Vagina (tissue), 2 donors: ENCODE measurements at places on chromosomes 4 and X.

- no peak for DNase-seq
Observed at GRCh38 chr4:123418351-123418931, 21.8 kb downstream of the SPRY1 start.

GRCh38 chr4:117560329-117560728 lies 474.0 kb upstream of the NDST3 start:
- no peak for DNase-seq

- no peak for DNase-seq
Observed at GRCh38 chrX:39816871-39817731, 280.7 kb downstream of the BCOR start.

DNA sequence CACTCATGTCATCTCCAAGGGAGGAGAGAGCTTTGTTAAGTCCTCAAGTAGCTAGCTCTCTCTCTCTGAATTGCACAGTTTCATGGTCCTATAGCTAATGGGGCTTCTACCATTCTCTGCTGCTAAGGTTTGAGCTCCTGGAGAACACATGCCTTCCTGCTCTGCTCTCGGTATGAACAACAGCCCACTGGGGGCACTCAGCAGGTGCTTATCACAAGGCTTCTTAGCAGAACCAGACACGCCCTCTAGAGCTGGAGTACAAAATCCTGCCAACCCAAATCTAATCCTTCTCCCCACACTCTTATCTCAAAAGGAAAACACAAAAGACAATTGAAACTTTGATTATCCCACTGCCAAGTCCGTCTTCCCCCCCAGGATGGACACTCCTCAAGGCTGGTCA lies 176.5 kb downstream of the HS3ST1 start:
- no peak for DNase-seq

GRCh38 chr4:109708990-109709389 lies 5.7 kb upstream of the CASP6 start:
- no peak for DNase-seq

DNA sequence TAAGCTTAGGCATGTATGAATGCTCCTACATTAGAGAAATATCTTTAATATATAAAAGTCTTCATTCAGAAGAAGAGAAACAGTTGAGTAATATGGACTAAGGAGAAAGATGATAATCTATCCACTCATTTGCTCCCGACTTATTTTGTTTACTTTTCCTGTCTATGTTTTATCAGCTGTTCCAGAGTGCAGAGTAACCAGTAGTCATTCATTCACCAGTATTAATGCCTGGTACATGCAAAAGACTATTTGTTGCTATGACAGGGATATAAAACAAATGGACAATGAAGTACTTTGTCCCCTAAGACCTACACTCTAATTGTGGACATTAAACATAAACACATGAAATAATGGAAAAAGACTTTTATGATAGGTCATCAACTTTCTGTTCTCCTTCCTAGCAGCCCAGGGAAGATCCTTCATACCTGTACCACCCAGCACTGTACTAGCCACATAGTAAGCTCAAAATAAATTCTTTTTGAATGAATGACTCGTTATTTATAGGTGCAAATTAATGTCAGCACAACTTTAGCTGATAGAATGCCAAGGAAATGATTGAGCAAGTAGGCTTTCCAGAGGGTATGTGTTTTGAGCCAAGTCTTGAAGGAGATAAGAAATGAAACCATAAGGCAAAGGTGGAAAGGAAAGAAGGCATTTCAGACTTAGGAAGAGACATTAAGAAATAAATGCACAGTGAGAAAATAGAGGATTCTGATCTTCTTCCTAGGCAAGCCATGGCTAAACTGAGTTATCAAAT lies 45.0 kb upstream of the IL13RA1 start:
- no peak for DNase-seq

DNA sequence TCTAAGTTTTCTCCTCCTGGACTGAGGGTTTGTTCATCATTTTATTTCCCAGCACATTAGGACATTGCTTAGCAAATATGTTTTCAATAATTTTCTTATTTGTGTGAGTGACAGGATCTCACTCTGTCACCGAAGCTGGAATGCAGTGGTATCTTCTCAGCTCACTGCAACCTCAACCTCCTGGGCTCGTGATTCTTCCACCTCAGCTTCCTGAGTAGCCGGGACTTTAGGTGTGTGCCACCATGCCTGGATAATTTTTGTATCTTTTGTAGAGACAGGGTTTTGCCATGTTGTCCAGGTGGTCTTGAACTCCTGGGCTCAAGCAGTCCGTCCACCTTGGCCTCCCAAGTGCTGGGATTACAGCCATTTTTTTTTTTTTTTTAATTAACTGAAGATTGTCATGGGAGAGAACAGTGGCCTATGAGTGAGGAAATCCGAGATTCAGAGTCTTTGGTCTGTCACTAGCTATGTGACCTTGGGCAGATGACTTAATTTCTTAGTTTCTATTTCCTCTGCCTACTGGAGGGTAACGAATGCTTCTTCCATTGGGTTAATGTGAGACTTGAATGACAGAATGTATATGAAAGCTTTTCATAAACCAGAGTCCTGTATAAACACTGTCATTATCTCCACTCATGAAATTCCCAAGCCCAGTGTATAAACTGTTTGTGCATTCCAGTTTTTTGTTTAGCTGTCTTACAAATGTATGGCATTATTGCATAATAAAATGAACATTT lies 23.9 kb downstream of the MOB1B start:
- no peak for DNase-seq

GRCh38 chr4:172850838-172851237 lies 317.8 kb upstream of the GALNT7 start:
- DNase-seq = no peak

DNA sequence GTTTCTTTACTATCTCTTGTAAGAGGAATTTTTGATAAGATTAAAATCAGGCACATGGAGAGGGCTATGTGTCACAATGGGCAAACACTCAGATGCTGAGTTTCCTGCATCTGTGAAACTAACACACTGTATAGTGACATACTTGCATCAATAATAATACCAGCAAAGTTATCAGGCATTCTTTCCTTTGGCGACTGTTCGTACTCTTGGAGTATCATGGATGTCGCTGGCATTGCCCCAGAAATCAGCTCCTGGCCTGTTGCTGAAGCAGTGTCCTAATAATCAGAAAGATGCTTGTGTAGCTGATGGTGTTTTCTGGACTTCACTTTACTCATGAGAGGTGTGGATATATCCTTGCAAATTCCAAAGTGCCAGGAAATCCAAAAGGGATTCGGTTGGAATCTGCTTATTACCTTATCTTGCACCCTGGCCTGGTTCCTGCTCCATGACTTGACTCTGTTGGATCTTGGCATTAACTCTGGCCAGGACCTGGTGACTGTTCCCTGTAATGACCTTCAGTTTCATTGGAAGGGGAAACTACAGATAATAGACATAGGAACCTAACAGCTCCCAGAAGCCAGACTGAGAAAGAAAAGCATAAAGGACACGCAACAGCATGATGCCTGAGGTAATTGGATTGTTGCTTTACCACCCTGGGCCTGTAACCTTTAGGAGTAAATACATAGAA lies 762.5 kb upstream of the GRIA3 start:
- DNase-seq = no peak

- no peak for DNase-seq
Observed at GRCh38 chrX:54838583-54838982, 31.0 kb downstream of the MAGED2 start.

DNA sequence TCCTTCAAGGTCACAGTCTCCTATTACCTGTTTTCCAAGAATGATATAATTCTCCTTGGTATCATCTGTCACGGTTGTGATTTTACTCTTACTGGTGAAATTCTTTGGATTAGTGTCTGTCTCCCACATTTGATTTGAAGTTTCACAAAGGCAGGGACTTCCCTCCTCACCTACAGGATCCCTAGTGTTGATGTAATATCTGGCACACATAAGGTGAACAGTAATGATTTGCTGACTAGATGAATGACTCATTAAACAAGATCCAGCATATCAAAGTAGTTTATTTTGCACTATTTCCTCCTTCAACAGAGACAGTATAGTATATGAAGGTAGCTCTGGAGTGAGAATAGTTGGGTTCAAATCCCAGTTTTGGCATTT lies 135.3 kb upstream of the IL1RAPL2 start:
- no peak for DNase-seq

DNA sequence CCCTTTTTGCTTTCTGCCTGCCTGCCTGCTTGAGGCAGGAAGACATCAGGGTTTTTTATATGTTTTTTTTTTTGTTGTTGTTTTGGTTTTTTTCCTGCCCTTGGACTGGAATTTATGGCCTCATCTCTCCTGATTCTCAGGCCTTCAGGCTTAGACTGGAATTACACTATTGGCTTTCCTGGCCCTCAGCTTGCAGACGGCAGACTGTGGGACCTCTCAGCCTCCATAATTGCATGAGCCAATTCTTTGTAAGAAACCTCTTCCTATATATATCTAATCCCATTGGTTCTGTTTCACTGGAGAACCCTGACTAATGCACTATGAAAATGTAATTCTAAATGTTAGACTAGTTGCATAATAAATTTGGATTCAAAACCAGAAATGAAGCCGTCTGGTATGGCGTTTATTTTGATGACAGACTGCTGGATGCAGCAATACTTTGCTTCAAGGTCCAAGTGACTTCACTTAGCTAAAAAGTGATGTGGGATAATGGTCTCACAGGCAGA lies 59.0 kb downstream of the SEL1L3 start:
- no peak for DNase-seq

DNA sequence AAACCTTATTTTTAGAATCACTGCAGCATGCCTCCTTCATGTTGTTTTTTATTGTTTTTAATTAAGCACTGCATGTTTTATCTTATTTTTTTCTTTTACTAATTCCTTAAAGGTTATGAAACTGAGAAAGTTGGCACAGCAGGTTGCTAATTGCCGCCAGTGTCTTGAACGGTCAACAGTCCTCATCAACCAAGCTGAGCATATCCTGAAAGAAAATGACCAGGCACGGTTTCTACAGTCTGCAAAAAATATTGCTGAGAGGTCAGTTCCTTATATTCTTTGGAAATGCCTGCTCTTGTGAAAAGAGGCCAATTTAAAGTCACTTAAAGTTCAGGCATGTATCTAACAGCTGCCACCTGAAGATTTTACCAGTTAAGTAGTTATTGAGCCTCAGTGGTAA lies 76.8 kb downstream of the TEX13B start:
- no peak for DNase-seq

DNA sequence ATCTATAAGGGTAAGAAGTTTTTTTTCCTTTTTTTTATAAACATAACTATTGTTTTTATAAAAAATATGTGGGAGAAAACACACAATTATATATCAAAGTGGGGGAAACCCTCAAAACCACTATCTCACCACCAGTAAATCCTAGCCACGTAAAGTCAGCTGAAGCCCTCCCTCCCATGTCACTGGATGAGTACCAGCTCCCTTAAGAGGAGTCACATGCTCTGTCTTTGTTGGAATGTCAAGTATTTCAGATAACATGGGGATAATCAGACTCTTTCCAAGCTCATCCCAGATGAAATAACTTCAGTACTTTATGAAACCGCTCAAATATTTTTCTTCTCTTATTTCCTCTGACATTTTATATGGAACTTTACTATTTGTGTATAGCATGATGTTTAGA lies 2.4 kb downstream of the MYOZ2 start:
- DNase-seq = no peak

- DNase-seq = no peak
Observed at GRCh38 chr4:168521721-168522120, 24.9 kb downstream of the PALLD start.

GRCh38 chr4:187464573-187464972 lies 531.0 kb upstream of the ZFP42 start:
- DNase-seq = no peak

- no peak for DNase-seq
Observed at GRCh38 chr4:140068271-140068670, 85.7 kb downstream of the MAML3 start.

GRCh38 chr4:103499094-103499493 lies 220.7 kb downstream of the TACR3 start:
- DNase-seq = no peak

GRCh38 chr4:119233750-119234149 lies 21.2 kb downstream of the USP53 start:
- no peak for DNase-seq

DNA sequence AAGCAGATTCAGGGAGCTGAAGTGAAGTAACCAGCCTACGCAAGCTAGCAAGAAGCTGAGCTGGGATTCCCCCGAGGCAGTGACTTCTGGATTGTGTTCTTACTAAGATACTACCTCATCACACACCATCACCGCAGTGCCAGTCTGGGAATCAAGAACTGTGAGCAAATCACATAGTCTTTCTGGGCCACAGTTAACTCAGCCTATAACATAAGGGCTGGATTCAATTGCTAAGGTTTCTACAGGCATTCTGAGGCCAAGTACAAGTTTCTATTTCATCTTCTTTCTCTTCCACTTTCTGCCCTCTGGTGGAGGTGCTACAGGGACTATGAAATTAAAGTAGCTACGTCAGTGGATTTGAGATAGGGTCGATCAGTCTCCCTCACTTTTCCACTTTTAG lies 1.4 kb upstream of the CORIN start:
- DNase-seq = no peak

GRCh38 chrX:92209936-92210335 lies 430.8 kb downstream of the PCDH11X start:
- no peak for DNase-seq

- no peak for DNase-seq
Observed at GRCh38 chrX:20454117-20454516, 187.4 kb upstream of the RPS6KA3 start.

- DNase-seq = no peak
Observed at GRCh38 chr4:60128888-60129287, 1071.2 kb upstream of the ADGRL3 start.

- DNase-seq = no peak
Observed at GRCh38 chrX:373641-374471, 12.9 kb downstream of the PPP2R3B start.

DNA sequence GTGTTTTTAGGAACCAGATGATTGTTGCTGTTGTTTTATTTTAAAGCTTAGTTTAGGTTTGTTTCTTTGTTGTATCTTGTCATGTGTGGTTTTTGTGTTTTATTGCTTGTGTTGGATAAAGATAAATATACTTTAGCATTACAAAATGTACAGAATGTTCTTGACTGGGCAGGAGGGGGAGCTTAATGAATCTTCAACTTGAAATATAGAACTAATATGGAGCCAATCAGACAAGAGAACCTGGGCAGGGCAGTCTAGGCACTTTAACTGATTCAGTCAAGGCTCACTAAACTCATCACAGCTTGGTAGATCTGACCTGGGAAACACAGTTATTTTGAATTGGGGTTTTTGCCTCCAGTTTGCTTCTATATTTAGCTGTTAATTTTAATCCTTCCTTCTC lies 304.2 kb downstream of the ARHGAP24 start:
- no peak for DNase-seq

DNA sequence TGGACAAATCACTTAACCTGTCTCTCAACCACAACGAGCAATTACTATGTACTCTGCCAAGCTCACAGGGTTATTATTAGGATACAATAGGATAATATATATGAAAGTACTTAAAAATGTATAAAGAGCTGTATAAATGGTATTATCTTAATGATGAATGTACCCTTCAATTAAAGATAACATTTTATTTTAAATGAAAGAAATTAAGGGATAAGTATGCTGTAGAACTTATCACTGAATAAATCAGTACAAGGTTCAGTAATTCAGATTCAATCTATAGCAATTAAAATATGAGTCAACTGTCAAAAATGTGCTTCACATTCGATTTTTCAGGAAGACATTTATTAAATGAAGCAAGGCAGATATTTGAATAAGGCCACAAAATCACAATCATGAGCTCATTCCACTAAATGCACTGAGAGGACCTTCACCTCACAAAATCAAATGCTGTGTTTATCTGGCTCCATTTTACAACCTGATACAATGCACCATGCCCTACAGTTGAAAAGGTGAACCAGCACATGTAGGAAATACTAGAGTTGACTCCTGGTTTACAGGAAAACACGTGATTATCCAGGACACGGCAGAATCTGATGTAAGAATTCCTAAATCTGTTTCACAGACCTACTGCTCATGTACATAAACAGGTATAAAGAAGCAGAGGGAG lies 4.4 kb downstream of the LRCH2 start:
- no peak for DNase-seq

GRCh38 chr4:113407409-113407808 lies 354.1 kb downstream of the CAMK2D start:
- DNase-seq = no peak
